ENCODE measurements at places on chromosomes 1 and 21.

- no peak for DNase-seq
These were observed 10.5 kb upstream of the RNF223 start for GRCh38 chr1:1084372-1085170.

- no peak for DNase-seq
These were observed 22.3 kb upstream of the SPSB1 start for GRCh38 chr1:9270290-9270883.

- DNase-seq, result no peak
These were observed 20.3 kb upstream of the AZIN2 start for GRCh38 chr1:33060579-33061083.

DNA sequence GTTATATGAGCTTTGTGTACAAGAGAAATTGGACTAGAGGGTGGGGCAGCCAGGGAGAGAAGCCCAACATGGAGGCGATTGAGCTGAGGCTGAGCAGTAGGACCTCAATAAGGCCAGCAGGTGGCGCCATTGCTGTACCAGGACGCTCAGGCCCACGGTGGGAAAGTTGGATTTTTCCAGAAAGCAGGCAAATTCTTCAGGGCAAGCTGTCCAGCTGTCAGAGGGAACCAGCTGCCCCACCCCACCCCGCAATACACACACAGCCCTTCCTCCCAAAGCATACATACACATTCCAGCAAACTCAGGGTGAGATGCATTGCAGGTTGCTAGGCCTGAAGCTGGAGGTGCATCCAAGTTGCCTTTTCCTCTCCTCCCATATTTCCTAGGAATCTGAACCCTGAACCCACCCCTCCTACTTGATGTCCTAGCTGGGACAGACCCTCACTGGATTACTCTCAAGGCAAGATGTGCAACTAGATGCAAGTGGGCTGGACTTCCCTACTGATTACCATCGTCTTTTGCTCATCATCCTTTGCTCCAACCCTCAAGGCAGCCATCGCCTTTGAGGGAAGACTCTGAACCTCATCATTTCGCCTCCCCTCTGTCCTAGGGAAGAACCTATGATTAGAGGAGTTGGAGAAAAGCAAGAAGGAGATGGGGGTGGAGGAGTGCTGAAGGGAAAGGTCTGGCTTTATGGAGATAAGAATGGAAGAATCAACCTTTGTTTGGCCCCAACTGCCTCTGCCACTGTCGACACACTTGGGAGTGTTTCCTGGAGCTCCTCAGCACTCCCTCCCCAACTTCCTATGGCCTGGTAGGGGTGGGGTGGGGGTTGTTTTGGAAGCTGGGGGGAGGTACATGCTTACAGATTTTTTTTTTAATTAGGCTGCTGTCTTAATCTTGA is 25.5 kb downstream of the CD34 start:
- peak; percentile 63 for DNase-seq

GRCh38 chr1:230647321-230647720 is 5.0 kb downstream of the COG2 start:
- DNase-seq, result no peak

- no peak for DNase-seq
These were observed 660 bp downstream of the MEGF6 start for GRCh38 chr1:3610527-3611169.

- DNase-seq, result no peak
These were observed 647 bp downstream of the DESI2 start for GRCh38 chr1:244653439-244654107.

DNA sequence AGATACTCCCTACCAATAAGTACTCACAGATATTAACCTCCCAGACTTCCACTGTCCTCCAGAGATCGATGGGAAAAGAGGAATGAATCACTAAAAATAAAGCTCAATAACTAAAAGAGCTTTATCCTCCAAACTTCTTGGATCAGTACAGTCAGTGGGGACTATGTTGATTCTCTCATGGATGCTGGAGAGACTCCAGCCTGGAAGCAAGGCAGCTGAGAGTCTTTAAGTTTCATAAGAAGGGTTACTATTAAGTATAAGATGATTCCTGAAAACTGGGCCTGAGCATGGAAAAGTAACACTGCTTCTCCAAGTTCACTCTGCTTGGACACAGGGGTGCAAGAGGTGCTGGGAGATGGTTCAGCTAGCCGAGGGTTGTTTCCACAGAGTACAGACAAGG is 6.2 kb upstream of the DDR2 start:
- DNase-seq, result no peak

Measured in stimulated activated CD4-positive, alpha-beta T cell treated with anti-CD3 and anti-CD28 coated beads, Interleukin-12 subunit alpha, Interleukin-12 subunit beta, amount 100 ng/mL, for 4 hours (primary cell).